ENCODE measurements at places on chromosomes 1 and 21.

GRCh38 chr1:209480345-209480744, 103.2 kb upstream of the CAMK1G start:
- H3K27me3 ChIP-seq = no peaks in the 10 kb centered on the region
- H3K36me3 ChIP-seq = no peaks in the 10 kb centered on the region
- H3K4me1 ChIP-seq = peaks cover 18% of the 10 kb centered on the region

DNA sequence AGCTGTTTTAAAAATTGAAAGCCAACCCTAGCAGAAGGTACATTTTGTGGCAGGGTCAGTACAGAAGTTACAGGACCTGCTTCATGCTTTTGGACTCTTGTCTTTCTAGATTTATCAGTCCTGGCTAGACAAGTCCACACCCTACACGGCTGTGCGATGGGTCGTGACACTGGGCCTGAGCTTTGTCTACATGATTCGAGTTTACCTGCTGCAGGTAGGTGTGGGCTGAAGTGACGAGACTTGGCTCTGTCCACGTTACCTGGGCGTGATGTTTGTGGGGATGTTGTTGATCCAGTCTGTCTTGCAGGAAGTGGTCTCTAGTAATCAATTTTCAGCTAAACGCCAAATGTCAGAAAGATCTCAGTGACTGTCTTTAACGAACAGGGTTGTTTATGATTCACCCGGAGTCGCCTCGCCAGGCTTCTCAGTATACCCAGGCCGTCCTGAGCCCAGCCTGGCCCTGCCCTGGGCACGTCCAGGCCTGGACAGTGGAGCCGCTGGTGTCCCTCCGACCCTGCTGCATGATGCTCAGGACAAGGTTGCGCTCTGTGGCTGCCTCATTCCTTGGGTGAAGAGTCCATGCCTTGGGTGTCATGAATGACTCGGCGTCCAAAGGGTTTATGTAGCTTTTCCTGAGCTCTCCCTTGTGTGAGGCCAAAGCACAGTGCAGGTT, 5.5 kb downstream of the RER1 start:
- peaks cover 9% of the 10 kb centered on the region for H3K4me1 ChIP-seq
- H3K27ac ChIP-seq = no peak overlapping the region
- no peak for DNase-seq
- no peaks in the 10 kb centered on the region for H3K27me3 ChIP-seq
- H3K4me3 ChIP-seq = no peak overlapping the region
- peaks cover 82% of the 10 kb centered on the region for H3K36me3 ChIP-seq

DNA sequence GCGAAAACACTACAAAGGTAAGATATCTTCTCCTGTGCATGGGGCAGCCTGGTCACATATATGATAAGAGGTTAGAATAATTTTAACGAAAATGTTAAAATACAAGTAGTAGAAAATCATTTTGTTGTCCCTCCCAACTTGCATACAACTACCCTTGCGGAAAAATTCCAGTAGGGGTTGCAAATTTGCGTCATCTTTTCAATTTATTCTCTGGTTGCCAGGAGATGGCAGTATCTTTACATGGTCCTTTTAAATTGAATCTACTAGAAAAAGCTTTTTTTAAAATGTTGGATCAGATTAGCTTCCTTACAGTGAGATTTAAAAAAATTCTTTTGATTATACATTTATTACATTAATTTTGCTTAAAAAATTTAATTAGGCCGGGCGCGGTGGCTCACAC, 10.9 kb downstream of the S100PBP start:
- H3K4me1 ChIP-seq = no peaks in the 10 kb centered on the region
- peaks cover 9% of the 10 kb centered on the region for H3K36me3 ChIP-seq
- H3K27ac ChIP-seq = no peak overlapping the region
- no peak overlapping the region for H3K4me3 ChIP-seq
- peak; percentile 30 for DNase-seq

DNA sequence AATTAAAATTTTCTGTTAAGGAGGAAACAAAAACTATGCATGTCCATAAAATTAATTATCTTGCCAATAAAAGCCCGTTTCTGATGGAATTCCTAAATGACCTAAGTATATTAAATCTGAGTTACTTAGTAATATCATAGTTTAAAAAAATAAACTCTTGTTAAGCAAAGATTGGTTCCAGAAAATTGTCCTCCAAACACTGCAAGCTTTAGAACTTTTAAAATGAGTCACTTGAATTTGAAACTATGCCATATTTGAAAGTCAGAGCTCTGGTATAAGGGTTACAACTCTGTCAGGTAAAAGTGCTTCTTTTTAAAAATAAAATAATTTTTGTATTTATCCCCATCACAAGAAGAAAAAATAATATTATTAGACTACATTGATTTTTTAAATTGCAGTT, 409.5 kb downstream of the PLPP3 start:
- H3K36me3 ChIP-seq = no peaks in the 10 kb centered on the region
- H3K4me3 ChIP-seq = no peak overlapping the region
- H3K27ac ChIP-seq = no peak overlapping the region
- no peaks in the 10 kb centered on the region for H3K27me3 ChIP-seq
- H3K4me1 ChIP-seq = no peaks in the 10 kb centered on the region
- DNase-seq = no peak

GRCh38 chr1:222040121-222040805, 298.4 kb upstream of the DUSP10 start:
- H3K27me3 ChIP-seq = no peaks in the 10 kb centered on the region
- H3K4me3 ChIP-seq = no peak overlapping the region
- DNase-seq = no peak
- no peaks in the 10 kb centered on the region for H3K36me3 ChIP-seq

DNA sequence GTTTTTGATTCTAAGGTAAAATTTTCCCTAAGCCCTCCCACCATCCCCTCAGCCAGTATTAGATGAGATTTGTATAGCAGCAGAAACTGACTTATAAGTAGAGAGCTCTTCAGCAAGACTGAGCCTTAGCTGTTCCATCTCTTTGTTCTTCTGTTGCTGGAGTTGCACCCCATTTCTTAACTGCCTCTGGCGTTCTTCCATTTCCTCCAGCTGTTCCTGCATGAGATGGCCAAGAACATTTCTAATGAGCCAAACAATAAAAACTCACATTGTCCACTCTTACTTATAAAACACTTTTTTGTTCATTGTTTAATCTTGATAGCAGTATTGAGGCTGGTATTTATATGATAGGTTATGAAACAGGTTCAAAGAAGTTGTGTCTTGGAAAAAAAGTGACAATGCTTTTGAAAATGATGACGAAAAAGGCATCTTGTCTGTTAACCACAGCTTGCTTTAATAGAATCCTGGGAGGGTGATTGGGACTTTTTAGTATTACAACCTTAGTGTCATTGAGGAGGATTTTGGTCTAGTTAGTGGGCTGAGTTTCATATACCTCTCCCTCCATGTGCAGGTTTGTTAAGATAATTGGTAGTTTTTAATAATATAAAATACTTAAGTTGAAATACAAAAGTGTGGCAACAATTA, 18.3 kb downstream of the SYNC start:
- no peak for DNase-seq
- H3K36me3 ChIP-seq = peaks cover 28% of the 10 kb centered on the region
- no peak overlapping the region for H3K4me3 ChIP-seq
- H3K27me3 ChIP-seq = no peaks in the 10 kb centered on the region
- H3K4me1 ChIP-seq = no peaks in the 10 kb centered on the region
- H3K27ac ChIP-seq = no peak overlapping the region

DNA sequence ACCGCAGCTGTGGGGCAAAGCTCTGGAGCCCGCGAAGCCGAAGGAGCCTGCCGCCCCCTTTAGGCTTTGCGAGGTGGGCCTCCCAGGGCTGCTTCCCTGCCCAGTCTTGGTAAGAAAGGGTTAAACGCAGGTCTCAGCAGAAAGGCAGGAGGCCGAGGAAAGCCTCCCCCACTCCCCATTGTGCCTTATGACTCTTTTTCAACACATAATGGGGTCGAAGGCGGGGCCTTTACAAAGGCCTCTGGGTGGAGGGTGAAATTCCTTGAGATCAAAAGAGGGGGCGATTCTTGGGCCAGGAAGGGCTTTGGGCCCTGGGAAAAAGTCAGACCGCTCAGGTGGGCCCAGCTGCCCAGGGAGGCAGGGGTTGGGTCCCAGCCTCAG, 880 bp downstream of the ALPL start:
- no peaks in the 10 kb centered on the region for H3K36me3 ChIP-seq
- H3K4me1 ChIP-seq = peaks cover 18% of the 10 kb centered on the region
- no peaks in the 10 kb centered on the region for H3K27me3 ChIP-seq
- H3K27ac ChIP-seq = no peak overlapping the region
- DNase-seq = no peak
- H3K4me3 ChIP-seq = no peak overlapping the region

All from trophoblast cell (in vitro differentiated cells and primary cell).